Activated CD8-positive, alpha-beta memory T cell treated with anti-CD3 and anti-CD28 coated beads, Interleukin-2, amount 10 ng/mL, durations not matched to agents 7 days and 5 days (primary cell): ENCODE measurements at places on chromosomes 5 and 9.

DNA sequence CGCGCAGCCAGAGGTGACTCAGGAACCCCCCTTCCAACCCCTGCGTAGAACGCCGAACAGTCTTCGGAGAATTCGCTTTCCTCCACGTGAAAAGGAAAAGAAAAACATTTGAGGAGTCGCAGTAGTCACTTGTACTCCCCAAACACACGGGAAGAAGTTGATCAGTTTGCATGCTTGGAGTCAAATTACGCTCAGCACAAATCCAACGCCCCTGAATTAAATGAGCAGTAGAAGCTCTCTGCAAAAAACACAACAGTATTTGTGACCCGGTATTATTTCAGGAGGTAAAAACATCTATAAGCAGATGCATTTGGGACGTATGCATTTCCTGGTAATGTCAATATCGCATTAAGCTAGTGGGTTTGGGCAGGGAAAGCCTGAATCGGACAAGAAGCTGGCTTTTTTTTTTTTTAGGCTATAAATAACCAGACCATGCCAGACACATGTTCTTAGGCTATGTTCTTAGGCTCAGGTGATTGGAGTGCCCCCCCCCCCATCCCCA, 854 bp upstream of the ARL15 start:
- no peak for DNase-seq

DNA sequence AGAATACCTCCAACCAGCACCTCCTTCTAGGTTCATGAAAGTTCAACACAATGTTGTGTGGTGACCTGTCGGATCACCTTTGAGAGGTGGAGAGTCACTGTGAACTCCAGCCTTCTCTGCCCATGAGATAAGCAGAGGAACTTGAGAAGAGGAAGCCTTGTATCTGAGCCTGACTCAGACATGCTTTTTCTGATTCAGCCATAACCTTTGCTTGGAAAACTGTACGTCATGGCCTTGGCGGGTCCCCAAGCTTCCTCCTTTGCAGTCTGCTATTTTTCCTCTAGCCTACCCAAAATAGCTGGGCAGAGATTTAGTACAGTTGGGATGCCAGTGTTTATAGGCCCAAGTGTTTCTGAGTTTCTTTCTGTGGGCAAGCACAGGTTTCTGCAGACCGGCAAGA, 274.7 kb downstream of the CETN3 start:
- DNase-seq: no peak

GRCh38 chr9:113427629-113428028, 17.1 kb downstream of the C9orf43 start:
- DNase-seq: no peak

DNA sequence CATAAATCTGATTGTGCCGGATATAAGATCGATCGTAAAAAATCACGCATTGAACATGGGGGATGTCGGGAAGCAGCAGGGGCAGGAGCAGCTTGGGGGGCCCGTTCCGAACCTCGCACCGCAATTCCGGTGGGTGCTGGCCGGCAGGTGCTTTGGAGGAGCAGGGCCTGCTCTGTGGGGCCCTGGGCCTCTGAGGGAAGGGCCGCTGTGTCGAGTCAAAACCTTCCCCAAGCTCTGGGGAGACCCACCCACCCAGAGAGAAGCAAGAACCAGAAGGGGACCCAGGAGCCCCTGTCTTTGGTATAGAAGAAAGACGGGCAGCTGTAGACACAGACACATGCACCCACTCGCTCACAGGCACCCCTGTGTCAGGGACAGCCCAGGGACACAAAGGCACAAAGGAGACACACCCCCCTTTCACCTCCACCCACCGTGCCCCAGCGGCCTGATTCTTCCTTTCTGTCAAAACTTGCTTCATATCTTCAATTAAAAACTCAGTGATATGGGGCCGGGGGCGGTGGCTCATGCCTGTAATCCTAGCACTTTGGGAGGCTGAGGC, 49.4 kb upstream of the ZBTB43 start:
- no peak for DNase-seq

DNA sequence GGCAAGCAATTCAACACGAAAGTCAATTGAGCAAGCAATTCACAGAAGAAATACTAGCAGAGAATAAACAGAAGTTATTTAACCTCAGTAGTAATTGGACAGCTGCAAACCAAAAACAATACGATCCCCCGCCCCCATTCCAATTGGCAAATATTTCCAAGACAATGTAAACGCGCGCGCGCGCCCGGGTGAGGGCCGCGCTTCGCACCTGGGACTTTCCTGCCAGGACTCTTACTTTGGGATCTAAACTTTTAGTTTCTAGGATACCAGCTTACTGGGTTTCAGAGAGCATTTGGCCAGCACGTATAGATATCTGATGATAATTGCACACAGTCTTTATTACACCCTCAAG, 8.6 kb downstream of the RUFY1 start:
- no peak for DNase-seq

GRCh38 chr5:173989432-173990082, 587 bp downstream of the C5orf47 start:
- no peak for DNase-seq

DNA sequence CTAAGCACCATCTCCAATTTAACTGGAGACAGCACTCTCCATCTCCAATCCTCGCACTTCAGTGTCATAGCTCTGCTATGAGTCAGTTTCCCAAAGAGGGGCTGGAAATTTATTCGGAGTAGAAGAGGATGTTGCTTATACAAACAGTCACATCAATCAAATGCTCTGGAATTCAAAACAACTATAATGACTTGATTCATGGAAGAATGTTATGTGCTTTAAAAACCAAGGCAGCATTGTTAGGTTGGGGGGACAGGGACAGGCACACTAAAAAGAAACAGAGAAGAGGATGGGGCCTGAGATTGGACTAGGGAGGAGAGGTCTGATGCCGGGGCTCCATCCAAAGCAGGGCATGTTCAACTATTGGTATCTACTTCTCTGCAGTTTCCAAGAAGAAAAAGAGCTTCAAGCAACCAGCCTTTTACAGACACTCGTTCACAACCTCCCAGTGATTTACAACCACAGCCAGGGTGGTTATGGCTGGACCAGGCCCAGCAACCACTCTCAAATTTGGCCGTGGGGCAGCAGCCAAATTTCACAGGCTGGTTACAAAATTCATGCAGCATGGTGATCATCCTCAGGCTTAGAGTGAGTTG, 117.5 kb upstream of the ZNF366 start:
- no peak for DNase-seq
